ENCODE measurements at places on chromosomes 3 and 15.

- no peak for DNase-seq
These were observed 151.6 kb upstream of the UBE2E2 start for GRCh38 chr3:23051240-23052140.

DNA sequence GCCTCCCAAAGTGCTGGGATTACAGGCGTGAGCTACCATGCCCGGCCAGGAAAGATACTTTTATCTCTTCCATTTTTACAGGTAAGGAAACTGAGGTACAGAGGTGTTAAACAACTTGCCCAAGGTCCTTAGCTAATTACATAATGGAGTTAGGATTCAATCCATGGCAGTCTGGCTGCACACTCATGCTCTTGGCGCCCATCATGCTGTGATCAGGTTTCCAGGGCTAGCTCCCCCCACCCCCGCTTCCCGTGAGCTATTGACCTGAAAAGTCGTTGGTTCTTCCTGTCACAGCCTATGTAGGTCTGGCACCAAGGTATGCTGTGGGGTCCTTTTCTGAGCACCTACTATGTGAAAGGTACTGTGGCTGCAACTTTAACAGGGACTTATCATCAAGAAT is 55.9 kb upstream of the LARS2 start:
- no peak for DNase-seq

GRCh38 chr3:127689266-127689860 is 16.6 kb downstream of the ABTB1 start:
- DNase-seq = no peak

GRCh38 chr15:70192490-70192889 is 94.8 kb upstream of the TLE3 start:
- no peak for DNase-seq

DNA sequence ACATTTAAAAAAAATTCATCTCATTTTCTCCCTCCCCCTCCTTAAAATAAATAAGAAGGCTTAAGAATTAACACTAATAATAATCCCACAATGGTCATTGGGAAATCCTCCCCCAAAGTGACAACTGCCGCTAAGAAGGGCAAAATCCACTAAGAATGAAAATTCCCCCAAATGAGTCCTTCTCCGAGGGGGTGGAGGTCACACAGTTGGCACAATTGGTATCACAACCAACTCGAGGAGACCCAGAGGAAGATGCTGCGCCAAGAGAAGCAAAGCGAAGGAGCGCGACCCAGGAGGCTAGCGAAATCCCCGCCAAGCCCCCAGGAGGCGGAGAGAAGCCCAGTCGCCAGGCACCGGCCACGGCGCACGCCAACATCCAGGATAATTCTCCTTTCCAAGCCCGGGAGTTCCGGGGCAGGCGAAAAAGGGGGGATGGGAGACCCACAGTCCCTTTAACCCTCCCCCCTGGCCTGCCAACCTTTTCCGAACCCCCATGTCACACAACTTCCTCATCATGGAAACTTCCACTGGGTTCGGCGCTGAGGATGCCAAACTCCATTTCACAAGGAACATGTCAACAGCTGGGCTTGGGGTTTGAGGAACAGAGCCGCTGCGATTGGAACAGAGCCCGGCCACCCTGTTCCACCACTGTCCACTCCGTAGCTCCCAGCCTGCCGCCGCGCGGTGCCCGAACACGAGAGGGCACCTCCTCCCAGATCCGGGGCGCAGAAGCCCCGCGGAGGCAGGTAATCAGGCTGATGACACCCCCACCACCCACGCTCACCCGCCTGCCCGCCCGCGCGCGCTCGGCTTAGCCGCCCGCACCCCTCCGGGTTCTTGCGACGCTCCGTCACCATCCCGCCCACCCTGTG is 668 bp downstream of the THRB start:
- no peak for DNase-seq

Measured in activated T-helper 1 cell treated with anti-CD3 and anti-CD28 coated beads, Interleukin-2, amount 50 U/mL, for 16 hours (primary cell).